ENCODE measurements at places on chromosomes 11 and 22.

GRCh38 chr11:126898802-126899201, 101.8 kb downstream of the KIRREL3 start:
- DNase-seq, result no peak

- no peak for DNase-seq
Observed at GRCh38 chr11:128239306-128239705, 348.1 kb downstream of the ETS1 start.

DNA sequence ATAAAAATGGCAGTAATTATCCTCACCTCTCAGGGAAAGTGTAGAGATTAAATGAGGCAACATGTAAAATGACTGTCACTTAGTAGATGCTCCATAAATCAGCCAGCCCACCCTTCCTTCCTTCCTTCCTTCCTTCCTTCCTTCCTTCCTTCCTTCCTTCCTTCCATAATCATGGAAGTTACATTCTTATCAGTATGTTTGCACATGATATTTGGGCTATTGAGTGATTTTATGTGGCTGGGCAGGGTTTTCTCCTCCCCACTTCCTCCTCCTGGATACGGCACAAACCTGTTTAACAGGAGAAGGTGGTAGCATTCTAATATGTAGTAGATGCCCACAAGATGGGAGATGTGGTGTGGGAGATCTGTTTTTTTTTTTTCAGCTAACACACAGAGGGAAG, 11.9 kb downstream of the LYVE1 start:
- no peak for DNase-seq

- no peak for DNase-seq
Observed at GRCh38 chr11:130719220-130719915, 196.9 kb downstream of the SNX19 start.

DNA sequence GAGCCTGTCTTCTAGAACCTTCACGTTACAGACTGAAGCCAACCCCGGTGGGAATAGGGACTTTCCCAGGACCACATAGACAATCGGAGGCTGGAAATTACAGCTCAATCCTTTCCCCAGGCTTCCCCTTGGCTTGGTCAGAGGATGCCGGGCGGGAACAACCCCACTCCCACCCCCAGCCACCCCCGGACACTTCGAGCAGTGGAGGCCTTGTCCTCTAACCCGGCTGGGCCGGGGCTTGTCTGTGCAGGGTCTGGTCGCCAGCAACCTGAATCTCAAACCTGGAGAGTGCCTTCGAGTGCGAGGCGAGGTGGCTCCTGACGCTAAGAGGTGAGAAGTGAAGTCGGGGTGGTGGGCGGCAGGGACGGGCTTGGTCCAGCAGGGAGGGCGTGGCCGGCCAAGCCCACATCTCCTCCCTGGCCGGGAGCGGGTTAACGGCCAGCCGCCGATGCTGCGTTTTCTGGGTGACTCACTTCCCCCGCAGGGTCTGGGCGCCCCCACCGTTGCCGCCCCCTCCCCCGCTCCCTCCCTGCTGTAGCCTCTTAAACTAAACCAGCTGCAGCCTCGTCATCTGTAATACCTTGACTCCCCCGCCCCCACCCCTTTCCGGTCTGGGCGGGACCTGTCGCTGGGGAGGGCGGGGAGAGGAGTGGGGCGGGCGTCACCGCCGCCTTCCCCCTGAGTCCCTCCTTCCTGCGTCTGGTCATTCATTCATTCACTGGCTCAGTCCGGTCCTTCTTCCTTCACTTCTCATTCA, 1.5 kb downstream of the LGALS1 start:
- peak; percentile 87 for DNase-seq

DNA sequence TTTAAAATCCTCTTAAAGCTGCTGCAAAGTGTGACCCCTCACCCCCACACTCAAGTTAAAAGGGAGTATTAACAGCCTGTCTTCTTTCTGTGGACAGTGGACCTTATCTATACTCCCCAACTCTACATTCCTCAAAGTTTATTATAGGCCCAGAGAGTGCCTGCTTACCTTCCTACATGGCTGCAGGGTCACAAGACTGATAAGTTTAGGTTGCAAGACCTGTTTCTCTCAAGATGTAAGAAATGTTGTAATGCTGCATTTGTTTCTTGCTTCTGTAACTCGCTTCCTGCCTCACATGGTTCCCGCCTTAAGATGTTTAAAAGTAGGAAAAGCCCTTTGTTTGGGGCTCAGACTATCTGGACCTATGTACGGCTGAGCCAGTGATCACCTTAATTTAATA, 10.1 kb upstream of the NXPE1 start:
- no peak for DNase-seq

- DNase-seq, result no peak
Observed at GRCh38 chr11:131002145-131002544, 85.9 kb upstream of the SNX19 start.

DNA sequence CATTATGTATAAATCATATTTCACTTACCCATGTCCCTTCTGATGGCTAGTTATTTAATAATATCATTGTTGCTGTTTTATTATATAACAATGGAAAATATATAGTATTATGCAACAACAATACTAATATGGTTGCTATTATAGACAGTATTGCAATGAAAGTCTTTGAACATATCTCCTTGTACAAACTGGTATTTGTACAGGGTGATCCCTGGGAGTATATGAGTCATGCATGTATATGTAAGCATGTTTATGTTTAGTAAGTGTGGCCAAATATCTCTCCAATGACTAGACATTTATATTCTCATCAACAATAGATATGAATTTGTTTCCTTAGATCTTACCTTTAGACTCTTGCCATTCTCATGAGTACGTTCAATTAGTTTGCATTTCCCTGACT, 55.9 kb downstream of the KCNC1 start:
- no peak for DNase-seq

- no peak for DNase-seq
Observed at GRCh38 chr22:47807506-47807905, 1045.1 kb downstream of the TBC1D22A start.

DNA sequence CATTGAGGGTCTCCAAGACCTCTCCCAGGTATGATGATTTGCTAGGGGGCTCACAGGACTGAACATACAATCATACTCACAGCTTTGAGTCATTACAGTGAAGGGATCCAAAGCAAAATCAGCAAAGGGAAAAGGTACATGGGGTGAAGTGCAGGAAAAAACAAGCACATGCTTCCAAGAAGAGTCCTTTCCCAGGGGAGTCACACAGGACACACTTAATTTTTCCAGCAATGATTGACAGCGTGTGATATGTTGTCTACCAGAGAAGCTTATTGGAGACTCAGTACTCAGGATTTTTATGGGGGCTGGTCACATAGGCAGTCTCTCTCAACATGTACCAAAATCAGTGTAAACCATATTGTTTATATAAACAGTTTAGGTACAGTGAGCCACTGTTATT, 25.3 kb downstream of the CUL5 start:
- no peak for DNase-seq

GRCh38 chr22:37751449-37752188, 54.8 kb downstream of the TRIOBP start:
- DNase-seq, result no peak

GRCh38 chr11:23318670-23319069, 458.4 kb upstream of the CCDC179 start:
- DNase-seq, result no peak

Data from large intestine (tissue), 12 donors.